ENCODE measurements at places on chromosomes 4 and X. TPM values are rescaled to one million over a fixed set of nuclear protein-coding genes. Genes with fewer than 3 reads are reported as not detected.
A peak's percentile ranks its signal among the peaks of the same experiment; 100 is the strongest.

Gene YY2
- total RNA-seq = 2.2 TPM

Gene CXCL11
- total RNA-seq = not detected

Gene CT47B1
- total RNA-seq = not detected

Gene RS1
- not detected for total RNA-seq

Gene MTTP
- 0.74 TPM for total RNA-seq

Gene POF1B
- total RNA-seq = 0.32 TPM

Gene IL21
- not detected for total RNA-seq

Gene ZFP92
- total RNA-seq = 5.4 TPM

Gene CC2D2A
- total RNA-seq = 14.3 TPM

Gene SPOCK3
- total RNA-seq = not detected

Gene OTC
- total RNA-seq = not detected

Gene CT45A1
- not detected for total RNA-seq

Gene IL3RA
- 13.3 TPM for total RNA-seq

Gene RTL9
- total RNA-seq = 0.22 TPM

Gene RNF128
- 0.55 TPM for total RNA-seq

Gene STEEP1
- 24.6 TPM for total RNA-seq

Gene ATP11C
- total RNA-seq = 20.0 TPM

Gene USP38
- 20.7 TPM for total RNA-seq

Gene MCF2
- total RNA-seq = not detected

Gene TCEAL2
- total RNA-seq = 0.32 TPM

Gene TMEM271
- total RNA-seq = not detected

Gene STATH
- total RNA-seq = not detected

GRCh38 chrX:114162068-114162735 lies 421.7 kb upstream of the HTR2C start:
- DNase-seq = no peak

GRCh38 chrX:48938721-48939425 lies 18.5 kb downstream of the OTUD5 start:
- DNase-seq = no peak

DNA sequence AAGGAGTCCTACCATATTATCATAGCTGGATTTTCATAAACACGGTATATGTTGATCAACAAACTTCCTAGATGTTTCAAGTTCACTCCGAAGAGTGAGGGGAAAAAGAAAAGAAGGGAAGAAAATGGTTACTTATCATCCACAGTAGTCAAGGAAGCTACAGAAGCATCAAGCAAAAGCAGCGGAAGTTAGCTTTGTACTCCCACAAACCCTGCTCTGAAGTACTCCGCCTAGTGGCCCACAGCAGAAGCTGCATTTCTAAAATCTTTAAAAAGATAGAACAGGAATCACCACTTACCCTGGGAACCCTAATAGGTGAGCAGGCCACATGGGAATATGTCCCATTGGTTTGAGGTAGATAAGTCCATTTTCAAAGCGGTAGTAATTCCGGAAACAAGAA lies 28.5 kb upstream of the FRG1 start:
- no peak for DNase-seq

DNA sequence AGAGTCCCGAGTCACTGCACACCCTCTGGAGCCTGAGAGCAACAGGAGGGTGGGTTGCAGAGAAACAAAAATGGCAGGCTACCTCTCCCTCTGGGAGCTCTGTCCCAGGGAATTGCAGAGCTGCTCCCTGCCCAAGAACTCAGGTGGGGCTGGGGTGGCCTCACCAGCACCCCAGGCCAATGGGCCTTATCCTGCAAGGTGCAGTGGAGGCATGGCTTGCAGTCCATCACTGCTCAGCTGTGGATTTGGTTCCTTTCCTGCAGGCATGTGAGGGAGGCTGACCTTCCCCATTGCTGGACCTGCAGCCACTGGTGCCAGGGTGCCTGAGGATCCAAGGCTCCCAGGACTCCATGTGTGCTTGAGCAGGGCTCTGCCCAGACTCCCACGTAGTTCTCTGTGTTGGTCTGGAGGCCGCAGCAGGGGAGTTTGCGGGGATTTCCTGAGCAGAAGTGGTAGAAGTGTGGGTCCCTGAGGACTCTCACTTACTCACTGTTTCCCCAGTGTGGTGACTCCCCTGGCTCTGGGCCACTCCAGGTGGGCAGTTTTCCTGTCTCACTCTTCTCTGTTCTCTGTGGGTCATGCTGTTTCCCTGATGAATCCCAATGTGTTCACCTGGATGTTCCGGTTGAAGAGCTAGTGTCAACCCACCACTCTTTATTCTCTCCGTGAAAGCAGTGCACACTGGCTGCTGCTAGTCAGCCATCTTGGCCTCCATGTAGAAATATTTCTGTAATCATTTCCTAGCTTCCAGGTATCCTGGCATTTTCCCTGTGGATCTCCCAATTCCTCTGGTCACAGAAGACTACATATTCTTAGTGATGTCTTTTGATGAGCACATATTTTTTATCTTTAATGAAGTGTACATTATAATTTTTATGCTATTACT lies 82.3 kb downstream of the ARHGAP24 start:
- DNase-seq = no peak

DNA sequence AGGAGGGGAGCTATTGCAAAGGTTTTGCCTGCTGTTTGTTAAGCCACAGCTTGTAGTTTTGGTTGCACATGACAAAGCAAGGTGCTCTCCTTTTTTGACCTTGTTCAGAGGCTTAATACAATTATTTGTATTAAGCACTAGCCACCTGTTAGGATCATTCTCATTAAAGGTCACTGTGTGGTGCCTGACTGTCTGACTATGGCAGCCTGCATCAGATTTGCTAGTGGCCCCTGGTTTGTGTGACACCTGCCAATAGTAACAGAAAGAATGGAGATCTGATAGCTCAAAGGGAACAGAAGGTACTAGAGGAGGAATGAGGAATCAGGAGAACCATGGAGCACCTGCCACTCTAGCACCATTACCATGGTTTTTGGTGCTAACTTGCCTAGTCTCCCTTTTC lies 102.5 kb downstream of the POLA1 start:
- DNase-seq = no peak

GRCh38 chrX:136867518-136867917 lies 13.0 kb downstream of the RBMX start:
- DNase-seq = no peak

- DNase-seq = no peak
These were observed 50.6 kb upstream of the TENM3 start for GRCh38 chr4:182192511-182193181.

GRCh38 chrX:2498781-2499302 lies 1.9 kb downstream of the DHRSX start:
- DNase-seq = peak; percentile 72

- DNase-seq = no peak
These were observed 177.6 kb downstream of the IQCM start for GRCh38 chr4:149638073-149638472.

DNA sequence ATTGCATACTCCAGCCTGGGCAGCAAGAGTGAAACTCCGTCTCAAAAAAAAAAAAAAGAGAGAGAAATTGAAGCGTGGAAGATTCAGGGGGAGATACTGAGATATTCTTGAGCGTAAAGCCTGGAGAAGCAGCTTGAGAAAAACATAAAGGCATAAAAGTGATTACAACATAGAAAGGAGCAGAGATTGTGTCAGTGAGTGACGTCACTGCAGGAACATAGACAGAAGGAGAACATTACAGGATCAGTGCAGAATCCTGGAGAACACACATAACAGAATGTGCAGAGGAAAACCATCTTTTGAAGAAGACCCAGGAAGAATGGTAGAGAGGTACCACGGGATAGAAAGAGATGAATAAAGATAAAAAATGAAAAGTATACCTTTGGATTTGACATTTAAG lies 147.0 kb downstream of the APBB2 start:
- no peak for DNase-seq

DNA sequence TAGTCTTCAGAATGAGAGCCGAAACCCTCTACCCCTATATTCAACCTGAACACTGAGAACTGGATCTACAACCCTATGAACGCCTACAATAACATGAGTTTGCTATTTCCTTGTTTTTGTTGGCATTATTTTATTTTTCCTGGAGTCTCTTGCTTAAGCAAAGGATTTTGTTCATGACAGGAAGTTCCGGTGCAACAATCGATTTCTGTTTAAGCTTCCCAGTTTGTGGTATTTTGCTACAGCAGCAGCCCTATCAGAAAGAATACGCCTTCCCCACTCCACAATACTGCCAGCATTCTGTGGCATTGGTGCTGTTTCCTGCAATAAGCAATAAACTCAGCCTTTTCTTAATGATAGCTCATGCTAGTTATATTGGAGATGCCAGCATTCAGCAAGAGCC lies 60.9 kb downstream of the NPY5R start:
- no peak for DNase-seq

GRCh38 chrX:47169726-47170515 lies 23.7 kb upstream of the UBA1 start:
- peak; percentile 82 for DNase-seq

DNA sequence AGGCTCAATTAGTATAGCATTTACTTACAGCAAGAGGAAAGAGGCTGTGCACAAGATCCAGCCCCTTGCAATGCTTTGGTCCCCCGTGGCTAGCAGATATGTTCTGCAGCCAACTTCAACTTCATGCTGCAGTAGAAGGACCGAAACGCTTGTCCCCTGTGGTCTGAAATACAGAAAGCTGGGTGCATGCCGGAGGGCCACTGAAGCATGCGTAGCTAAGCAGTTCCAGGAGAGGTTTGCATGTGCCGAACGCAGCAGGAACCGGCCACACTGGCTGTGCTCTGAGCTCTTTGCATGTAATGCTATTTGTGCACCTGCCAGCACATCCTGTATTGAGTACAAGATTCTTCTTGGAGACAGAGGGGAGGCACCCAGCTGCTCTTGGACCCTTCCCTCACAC lies 35.8 kb upstream of the SHISA3 start:
- no peak for DNase-seq

- DNase-seq = no peak
These were observed 8.9 kb upstream of the NAP1L5 start for GRCh38 chr4:88706574-88706973.

DNA sequence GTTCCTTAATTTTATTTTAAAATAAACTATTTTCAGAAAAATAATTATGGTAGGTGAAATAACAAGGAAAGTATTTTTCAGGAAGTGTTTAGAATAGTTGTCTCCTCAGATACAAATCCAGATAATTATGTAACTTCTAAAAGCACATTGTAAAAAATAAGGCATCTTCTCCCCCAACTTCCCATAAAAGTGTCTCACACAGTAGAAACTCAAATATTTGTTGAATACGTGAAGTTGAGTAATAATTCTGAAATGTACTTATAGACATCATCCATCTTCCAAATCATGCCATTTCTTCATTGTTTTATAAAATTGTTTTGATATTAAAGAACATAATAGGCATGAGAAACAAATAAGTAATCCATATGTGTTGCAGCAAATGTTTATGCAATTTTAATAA lies 18.0 kb downstream of the SHISA3 start:
- DNase-seq = no peak

DNA sequence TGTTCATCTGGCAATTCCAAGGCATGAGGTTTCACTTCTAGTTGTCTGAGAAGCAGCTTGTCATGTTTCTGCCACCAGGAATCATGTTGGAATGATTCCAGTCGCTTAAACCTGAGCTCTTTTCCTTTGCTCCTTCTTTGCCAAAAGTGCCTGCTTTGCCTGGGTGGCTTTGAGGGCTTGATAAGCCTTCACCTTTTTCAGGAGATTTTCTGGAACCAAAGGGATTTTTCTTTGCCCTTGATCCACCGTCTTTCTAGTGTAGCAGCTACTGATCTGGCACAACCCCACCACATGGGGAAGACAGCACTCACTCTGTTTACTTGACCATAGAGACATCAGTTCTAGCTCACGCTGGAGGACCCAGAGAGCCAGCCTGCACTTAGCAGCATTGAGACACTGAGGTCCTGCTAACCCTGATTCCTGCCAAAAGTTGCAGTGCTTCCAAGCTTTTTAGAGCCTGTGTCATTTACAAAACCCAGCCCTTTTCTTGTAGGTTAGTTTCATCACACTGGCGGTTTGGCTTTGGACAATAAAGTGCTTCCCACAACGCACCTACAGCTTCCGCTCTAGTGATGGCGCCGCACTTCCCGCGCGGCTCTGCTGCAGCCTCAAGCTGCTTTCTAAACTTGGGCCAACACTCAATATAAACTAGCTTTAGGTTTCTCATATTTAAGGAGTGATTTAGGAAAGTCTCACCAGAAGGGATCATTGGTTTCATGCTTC lies 7.3 kb upstream of the CCNI start:
- DNase-seq = no peak

DNA sequence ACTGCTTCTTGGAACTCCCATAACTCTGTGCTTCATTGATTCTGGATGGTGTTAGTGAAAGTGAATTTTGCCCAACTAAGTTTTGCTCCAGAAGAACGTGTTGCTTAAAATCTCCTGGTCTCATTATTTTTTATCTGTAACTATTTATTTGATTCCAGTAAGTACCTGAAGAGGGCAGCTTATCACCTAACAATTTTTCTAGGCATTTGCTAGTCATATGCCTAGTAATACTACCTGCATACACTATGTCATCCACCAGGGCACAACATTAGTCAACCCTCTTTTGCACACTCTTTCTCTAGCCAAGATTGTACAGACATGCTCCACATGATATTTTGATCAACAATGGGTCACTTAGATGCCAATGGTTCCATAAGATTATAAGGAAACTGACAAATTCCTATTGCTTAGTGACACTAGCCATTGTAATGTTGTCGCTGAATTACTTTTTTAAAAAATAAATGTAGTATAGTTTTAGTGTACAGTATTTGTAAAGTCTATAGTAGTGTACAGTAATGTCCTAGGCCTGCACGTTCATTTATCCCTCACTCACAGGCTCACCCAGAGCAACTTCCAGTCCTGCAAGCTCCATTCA lies 499.9 kb upstream of the AADAT start:
- DNase-seq = no peak

- no peak for DNase-seq
These were observed 283.4 kb downstream of the BCOR start for GRCh38 chrX:39814391-39814790.

GRCh38 chr4:6655924-6656323 lies 15.4 kb downstream of the MRFAP1 start:
- no peak for DNase-seq

GRCh38 chr4:163492951-163493504 lies 1.5 kb upstream of the TMA16 start:
- DNase-seq = no peak

GRCh38 chr4:88318751-88319350 lies 34.5 kb upstream of the PPM1K start:
- no peak for DNase-seq

DNA sequence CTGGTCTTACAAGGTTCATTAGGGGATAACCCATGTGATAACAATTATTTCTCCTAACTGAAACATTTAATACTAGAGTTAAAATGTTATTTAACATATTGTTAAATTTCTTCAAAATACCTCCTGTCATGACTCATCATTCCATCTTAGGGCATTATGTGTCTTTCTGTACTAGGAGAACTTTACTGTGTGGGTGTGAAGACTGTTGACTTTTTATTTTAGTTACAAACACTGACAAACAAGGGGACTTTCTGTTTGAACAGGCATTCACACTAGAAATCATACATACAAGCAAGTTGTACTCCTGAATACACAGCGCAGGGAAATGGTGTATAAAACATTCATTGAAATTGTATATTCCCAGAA lies 175.9 kb downstream of the FBXW7 start:
- no peak for DNase-seq

- no peak for DNase-seq
These were observed 39.4 kb downstream of the ZNF185 start for GRCh38 chrX:152937236-152937635.

Measured in mesenteric fat pad (tissue), 1 donor.